ENCODE measurements at places on chromosomes 5 and 9.

DNA sequence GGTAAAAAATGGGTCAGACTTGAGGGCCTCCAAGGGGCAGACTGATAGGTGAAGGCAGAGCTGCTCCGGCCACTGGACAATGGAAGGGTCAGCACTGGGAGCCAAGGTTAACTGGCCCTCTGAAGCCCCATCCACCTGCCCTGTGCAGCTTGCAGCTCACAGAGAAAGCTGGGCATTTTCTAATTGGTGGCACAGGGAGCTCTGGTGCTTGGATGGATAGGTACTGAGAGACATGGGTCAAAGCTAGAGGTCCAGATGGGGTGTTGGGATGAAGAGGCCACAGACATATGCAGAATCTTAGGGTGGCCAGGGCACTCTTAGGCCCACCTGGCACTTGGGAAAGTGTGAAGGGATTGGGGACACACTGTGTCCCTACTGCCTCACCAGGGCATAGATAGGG lies 29.5 kb upstream of the SARDH start:
- DNase-seq = no peak

DNA sequence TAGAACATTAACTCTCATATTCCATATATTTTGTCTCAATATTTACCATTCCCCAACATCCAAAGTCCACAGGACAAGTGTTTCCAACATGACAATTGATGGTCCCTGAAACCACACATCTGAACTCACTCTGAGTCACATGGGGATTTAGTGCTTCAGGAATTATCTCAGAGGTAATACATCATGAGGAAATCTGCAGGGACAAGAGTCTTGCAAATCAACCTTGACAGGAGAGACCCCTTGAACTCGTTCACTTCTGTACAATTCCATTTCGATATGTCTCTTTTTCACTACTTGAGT lies 119.7 kb upstream of the ABCA1 start:
- DNase-seq = no peak

GRCh38 chr9:16030528-16031185 lies 477.8 kb downstream of the CCDC171 start:
- DNase-seq = no peak

DNA sequence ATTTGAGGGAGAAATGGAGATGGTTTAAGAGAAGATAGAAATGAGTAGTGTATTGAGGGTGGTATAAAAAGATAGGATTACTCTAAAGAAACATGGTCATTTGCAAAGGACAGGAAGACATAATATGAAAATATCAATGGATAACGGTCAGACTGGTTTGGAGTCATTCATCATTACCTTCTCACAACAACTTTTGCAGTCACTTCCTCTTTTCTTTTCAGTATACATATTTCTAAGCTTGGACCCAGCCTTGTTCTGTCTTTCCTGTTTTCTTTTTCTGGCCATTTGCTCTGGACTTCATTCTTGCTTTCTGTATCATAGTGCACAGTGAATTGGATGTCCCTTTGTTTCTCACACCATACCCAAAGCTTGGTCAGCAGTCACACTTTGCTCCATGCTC lies 966.5 kb upstream of the TYRP1 start:
- DNase-seq = no peak

DNA sequence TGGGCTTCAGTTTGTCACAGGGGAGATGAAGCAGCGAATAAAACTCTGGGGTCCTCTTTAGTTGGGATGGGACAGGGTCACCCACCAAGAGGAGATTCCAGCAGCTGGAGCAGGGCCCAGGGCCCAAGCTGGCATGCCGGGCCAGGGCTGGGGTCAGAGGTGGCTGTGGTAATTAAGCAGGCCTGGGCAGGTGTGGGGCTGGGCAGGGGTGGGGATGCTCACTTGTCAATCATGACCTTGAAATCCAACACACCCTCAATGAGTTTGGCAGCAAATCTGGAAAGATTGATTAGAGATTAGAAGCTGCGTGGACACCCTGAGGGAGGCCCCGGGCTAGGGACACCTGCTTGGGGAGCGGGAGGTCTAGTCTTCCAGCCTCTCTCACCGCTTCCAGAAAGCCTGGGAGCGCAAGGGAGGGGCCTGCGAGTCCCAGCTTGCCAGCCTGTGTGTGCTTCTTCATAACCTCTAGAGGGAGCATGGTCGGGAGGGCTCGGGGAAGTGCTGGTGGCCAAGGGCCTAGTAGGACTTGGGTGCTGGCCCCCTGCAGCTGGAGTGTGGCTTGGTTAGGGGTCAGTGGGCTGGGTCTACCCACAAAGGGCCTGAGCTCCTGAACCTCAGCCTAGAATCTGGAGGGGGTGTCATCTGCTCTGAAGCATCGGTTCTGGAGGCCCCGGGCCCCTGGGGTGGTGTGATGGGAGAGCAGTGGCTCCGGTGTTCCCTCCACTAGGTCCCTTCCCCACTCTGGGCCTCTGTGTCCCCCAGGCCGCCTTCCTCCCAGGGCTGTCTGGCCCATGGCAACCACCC lies 7.6 kb downstream of the CRAT start:
- DNase-seq = no peak

- DNase-seq = no peak
These were observed 241.0 kb upstream of the KIF2A start for GRCh38 chr5:62065050-62065449.

DNA sequence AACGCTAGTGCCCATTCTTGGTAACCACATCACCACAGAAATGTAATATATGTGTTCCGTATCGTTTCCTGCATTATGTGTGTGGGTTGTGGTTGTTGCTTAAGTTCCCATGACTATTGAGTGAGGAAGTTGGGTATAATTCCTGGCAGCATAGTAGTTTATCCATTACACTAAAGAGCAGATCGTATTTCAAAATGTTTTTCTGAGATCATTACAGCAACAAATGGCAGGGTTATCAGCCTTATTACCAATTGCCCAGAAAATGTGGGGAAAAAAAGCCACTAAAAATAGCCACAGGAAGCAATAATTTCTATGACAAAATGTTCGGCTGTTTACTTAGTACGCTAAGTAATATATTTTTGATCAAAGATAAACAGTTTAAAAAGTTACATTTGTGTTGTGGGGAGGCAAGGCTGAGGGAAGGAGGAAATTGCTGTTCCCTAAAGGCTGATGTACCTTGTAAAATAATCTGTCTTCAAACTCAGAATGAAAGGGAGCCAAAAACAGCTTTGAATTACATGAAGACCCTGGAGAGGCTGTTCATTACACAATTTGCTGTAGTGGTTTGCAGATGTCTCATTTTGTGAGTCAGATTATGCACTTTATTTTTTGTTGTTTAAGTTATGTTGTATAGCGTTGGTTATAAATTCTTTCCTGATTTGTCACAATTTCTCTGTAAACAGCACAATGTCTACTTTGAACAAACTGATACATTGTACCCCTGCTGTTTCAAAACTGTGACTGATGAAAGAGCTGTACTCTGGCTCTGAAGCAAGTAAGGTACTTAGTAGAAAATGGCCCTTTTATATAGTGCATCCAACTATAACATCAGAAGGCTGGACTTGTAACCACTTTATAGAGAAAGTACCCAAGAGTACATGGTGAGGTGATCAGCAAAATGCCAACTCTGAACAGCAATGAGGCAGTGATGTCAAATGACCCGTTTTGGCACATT lies 1028.5 kb downstream of the NR2F1-AS1 start:
- DNase-seq = no peak

GRCh38 chr9:83972286-83972685 lies 7.7 kb downstream of the HNRNPK start:
- no peak for DNase-seq

- DNase-seq = no peak
These were observed 52.6 kb upstream of the ADAMTSL1 start for GRCh38 chr9:18421391-18421790.

- DNase-seq = no peak
These were observed 5.0 kb upstream of the NIPSNAP3B start for GRCh38 chr9:104758974-104759373.

DNA sequence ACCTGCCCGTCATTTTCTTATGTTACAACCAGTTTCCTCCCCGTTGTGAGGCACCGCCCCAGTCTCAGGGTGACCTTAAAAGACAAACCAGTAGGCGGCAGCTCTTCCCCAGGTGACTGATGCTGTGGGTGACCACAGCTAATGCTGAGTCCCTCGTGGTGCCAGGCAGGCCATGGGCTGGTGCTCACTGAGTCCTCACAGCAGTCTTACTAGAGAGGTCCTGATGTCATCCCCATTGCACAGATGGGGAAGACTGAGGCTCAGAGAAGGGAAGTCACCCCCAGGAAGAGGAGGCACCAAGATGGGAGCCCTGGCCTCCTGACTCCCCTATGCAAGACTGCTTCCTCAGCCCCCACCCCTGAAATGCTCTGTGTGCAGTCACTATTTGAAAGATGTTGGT lies 978 bp downstream of the CFAP157 start:
- no peak for DNase-seq

- no peak for DNase-seq
These were observed 78.8 kb upstream of the STK32A start for GRCh38 chr5:147156012-147156411.

DNA sequence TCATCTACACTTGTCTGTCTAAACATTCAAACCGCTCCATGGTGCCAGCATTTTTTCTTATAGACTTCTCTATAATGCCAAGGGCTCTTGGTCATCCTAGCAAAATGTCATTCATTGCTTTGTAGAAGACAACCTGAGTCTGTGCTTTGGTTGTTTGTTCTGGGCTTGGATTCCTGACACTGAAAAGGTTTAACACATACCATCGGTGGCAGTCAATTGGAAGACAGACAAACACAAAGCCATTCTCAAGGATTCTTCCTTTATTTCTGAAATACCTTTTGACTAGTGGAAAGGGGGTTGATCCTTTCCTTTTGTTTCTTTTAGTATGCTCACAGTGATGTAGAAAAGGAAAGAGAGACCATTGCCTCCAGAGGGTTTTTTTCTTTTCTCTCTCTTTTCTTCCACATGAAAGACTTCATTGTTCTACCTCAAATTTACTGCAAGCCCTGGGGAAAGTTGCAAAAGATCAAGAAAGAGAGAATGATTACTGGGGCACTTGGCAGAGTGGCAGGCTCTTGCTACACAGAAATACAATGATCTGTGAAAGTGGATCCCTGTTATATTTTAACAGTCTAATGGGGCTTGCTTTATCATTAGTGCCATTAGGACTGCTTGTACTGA lies 66.4 kb upstream of the TMC1 start:
- DNase-seq = no peak

GRCh38 chr5:178380086-178380485 lies 147.5 kb upstream of the PHYKPL start:
- no peak for DNase-seq

DNA sequence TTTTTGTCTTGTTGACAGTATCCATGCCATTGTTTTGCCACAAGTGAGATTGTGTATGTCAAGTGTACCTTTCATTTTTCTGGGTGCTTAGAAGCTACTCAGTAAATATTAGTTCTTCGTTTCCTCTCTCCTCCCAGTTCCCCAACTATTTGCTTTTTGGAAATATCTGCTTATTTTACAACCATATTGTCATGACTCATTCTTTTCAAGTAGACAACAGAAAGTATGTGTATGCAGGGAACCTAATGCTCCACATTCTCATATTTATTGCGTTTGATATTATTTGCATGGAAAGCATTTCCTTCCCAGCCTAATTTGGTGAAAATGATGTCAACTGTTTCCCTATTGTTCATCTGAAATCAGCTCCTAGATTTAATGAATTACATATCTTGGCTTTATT lies 483.7 kb upstream of the RIOK2 start:
- no peak for DNase-seq

GRCh38 chr9:118650417-118650816 lies 718.8 kb downstream of the BRINP1 start:
- DNase-seq = no peak

DNA sequence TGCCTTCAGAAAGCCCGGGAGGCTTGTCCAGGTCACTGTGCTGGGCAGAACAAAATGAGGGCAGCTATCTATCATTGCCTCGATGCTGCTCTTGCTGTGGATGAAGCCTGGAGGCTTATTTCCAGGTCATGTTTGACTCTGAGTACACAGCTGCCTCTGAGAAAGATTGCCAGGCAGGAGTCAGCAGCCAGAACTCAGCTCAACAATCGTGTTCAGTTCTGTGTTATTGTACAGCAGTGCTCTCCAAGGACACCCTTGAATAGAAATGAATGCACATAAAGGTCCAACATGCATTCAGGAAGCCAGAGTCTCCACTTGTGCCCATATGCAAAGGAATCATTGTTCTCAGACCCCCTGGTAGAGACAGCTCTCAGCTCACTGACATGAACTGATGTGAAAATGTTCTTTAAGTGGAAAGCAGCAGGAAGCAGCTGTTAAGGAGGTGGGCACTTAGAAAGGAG lies 61.7 kb upstream of the ZFR start:
- no peak for DNase-seq

DNA sequence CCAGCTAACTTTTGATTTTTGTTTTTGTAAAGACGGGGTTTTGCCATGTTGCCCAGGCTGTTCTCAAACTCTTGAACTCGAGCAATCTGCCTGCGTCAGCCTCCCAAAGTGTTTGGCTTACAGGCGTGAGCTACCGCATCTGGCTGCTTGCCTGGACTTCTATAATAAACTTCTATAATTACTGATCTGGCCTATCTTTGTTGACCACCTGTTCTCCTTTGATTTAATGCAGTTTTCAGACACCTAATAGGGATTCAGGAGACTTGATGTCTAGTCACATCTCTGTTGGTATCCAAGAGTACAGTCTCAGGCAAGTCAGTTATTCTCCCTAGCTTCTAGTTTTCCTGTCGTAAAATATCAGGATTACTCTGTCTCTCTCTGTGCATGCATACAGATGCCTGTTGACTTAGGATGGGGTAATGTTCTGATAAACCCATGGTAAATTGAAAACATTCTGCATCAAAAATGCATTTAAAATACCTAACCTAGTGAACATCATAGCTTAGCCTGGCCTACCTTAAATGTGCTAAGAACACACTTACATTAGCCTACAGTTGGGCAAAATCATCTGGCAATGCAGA lies 51.5 kb upstream of the NR3C1 start:
- no peak for DNase-seq

- DNase-seq = no peak
These were observed 61.7 kb downstream of the BAAT start for GRCh38 chr9:101323129-101323528.
